ENCODE measurements at places on chromosomes 16 and 17.

GRCh38 chr17:8300627-8301242, 5.5 kb upstream of the SLC25A35 start:
- DNase-seq, result peak; percentile 78

GRCh38 chr17:16325964-16326363, 27.3 kb downstream of the CENPV start:
- DNase-seq, result no peak

GRCh38 chr17:8294814-8295316, 335 bp downstream of the SLC25A35 start:
- no peak for DNase-seq

- DNase-seq, result no peak
These were observed 23.6 kb downstream of the CA4 start for GRCh38 chr17:60173304-60173819.

GRCh38 chr16:27929818-27930217, 133.7 kb downstream of the GSG1L start:
- DNase-seq, result no peak

All from body of pancreas (tissue), 4 donors.